IPS-NIHi11 (cell line): ENCODE measurements at places on chromosomes 12 and 14.

DNA sequence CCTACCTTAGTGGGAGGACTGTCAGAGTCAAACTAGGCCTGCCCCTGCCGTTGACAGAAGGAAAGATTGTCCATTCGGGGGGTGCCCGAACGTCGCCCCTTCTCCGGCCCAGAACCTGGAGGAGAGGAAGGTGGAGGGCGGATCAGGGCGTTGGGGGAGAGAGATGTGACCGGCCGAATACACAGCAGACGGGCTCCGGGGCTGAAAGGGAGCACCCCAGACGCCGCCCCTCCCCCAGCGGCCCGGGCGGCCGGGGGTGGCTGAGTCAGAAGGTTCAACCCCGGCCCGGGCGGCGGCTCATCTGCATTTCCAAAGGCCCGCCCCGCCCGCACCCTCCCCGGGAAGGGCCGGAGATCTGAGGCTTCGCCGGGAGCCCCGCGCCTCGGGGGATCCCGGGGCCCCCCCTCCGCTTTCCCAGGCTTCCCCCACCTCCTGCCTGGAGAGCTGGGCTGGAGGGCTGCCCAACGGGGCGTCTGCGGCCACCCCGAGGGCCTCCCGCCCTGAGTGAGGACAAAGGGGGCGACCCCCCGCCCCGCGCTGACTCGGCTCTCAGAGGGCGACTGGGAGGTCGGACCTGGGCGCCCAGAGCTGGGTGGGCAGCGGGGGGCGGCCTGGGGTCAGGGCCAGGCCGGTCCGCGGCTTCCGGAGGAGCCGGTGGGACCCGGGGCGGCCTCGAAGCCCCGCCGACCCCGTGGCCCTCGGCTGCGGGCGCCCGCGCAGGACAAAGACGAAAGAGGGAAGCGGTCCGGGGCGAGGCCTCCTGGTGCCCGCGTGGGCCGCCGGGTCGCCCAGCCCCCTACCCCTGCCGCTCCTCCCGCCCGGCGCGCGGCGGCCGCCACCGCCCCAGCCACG is 3.7 kb upstream of the SETD1B start:
- DNase-seq, result peak; percentile 69

GRCh38 chr12:257521-258321 is 4.9 kb downstream of the SLC6A13 start:
- DNase-seq, result no peak

DNA sequence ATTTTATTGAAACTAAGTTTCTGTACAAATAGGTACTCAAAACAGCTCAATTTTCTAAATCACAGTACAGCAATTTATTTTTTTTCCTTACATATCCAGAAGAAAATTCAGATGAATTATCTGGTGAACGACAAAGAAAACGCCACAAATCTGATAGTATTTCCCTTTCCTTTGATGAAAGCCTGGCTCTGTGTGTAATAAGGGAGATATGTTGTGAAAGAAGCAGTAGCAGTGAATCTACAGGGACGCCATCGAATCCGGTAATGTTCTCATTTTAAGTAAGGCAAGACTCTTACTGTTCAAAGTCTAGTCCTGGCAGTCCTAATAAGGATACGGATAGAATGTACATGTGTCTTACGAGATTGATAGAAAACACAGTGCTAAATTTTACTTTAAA is 20.7 kb downstream of the MDM2 start:
- no peak for DNase-seq

DNA sequence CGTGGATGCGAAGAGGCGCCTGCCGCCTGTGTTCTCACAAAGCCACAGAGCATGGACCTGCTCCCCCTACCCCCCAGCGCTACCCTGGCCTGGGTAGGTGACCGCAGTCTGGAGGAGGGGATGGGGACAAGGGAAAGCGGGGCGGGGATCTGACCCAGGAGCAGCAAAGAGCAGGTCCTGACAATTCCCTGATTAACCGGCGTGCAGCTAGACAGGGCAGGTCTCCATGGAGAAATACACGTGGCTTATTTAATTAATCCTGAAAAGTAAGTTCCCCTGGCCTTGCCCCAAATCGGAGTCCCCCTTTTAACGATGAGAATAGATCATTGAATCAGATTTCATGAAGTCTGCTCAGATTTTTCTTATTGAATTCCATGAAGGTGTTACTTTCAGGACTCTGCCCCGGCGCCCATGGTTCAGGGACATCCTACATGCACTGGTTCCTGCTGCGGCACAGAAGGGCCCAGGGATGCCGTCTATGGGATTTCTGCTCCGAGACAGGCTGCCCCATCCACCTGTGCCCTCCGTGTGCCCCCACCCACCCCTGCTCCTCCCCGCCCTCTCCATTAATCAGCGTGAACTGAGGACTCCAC is 251.0 kb upstream of the SFSWAP start:
- DNase-seq, result no peak

DNA sequence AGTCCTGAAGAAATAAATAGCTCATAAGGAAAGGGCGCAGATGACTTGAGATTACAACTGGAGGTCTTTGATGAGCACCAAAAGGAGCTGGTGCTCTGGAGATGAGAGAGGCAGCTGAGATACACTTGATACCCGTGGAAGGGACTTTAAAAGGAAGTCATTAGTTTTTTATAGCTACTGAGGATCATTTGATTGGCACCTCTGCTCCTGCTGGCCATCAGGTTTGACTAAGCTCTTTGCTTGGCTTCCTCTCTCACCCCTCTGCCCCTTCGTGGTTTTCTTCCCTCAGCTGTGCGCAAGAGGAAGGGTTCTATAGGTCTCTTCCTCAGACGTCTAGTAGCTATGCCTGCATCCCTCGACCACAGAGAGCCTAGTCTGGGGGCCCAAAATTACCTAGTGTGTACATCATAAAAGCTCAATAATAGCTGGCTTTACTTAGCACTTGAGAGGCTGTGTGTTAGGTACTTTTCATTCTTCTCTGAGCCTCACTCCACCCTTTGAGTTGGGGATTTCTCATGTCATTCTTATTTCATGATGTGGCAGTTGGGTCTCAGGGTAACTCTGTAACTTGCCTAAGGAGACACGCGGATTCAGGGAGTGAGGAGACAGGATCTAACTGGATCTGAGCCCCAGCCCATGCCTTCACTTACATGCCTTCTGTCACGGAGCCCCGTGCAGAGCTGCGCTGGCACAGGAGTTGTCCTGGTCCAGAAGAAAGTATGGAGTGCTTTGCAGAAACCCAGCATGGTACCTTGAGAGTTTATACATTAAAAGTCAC is 68.4 kb upstream of the ASPG start:
- no peak for DNase-seq

- DNase-seq, result no peak
Observed at GRCh38 chr14:50936016-50936340, 8.3 kb downstream of the PYGL start.

DNA sequence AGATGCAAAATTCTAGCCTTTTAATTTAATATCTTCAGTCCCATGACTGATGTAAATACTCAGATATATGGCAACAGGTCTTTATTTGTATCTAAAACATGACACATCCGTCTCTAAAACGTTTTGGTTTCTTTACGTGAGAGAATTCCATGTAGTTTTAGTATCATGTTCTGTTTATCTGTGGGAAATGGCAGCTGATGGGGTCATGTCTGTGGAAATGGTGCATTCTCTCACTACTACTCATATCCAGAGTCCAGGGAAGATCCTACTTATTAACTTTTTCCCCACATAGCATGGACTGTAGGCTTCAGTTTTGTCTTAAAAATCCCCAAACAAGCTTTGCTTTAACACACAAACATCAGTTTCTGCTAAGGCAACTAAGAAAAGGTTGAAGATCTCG is 53.8 kb downstream of the SPTLC2 start:
- DNase-seq, result no peak

DNA sequence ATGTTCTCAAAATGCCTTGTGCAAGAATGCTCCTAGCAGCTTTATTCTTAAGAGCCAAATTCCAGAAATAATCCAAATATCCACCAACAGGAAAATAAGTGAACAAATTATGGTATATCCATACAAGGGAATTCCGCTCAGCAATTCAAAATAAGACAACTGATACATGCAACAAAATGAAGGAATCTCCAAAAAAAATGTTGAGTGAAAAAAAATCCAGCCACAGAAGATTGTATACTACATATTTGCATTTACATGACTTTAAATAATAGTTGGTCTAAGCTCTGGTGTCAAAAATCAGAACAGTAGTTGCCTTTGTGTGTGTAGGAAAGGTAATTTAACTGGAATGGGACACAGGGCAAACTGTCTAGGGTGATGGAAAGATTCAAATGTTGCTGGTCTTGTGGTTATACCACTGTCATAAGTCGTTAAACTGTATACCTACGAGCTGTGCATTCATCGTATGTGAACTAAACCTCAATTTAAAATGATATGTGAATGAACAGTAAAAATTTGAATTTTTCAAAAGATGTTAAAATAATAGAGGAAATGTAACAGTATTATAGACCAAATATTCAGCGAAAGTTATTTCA is 3.2 kb downstream of the CD69 start:
- DNase-seq, result no peak

DNA sequence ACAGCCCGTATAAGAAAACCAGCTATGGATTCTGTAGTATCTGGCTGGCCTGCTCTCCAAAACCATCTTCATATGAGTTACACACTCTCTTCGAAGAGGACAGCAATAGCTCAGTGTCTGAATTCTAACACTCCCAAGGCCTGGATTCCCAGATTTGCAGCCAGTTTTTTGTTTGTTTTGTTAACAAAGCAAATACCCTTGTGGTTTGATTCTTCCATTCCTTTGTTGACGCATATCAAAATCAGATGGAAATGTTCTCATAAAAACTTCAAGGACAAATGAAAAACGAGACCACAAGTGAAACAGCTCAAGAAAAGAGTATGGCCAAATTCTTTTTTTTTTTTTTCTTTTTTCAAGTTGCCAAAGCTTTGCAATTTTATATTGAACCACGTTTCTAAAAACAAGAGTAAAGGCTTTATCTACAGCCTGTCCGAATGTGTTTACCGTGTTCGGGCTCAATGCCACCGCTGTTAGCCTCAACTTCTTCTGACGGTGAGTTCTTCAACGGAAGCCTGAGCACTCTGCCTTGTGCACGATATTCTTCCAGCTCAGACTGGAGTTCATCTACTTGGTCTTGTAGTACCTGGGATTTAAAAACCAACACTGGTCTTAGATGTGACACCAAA is 67.5 kb downstream of the NIN start:
- DNase-seq, result no peak
